ENCODE measurements at places on chromosomes 6 and 20.

- DNase-seq: no peak
These were observed 63.9 kb downstream of the MAP7 start for GRCh38 chr6:136486357-136486756.

DNA sequence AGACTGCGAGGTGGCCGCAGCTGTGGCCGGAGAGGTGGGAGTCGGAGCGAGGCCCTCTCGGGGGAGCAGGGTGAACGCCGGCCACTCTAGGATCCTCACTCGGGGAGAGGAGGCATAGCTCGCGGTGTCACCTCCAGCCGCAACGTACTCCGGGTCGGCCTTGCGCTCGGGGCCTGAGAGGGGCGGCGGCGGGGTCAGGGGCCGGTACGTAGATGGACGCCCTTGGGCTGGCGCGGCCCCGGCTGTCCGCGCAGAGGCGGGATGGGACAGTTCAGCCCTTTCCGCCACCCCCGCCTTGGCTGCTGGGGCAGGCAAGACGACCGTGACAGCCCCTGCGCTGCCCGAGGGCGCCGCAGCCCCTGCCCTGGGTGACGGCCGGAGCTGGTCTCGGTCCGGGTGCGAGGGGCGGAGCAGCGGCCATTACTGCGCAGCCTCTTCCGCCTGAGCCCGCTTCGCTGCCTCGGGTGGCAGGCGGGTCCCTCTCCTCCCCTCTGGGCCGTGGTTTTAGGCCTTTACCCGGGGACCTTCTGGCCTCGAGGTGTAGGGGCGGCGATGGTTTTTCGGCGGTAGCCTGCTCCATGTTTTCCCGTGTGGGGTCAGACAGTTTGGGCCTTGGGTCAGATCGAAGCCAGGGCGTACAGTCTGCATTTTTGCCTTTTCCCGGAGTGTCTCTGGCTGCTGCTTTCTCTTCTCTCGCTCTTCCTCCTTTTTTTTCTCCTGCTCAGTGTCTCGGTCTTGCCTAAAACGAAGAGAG, 405 bp downstream of the RNF146 start:
- peak; percentile 87 for DNase-seq

- DNase-seq: no peak
These were observed 75.7 kb upstream of the SIRPA start for GRCh38 chr20:1819311-1820137.

DNA sequence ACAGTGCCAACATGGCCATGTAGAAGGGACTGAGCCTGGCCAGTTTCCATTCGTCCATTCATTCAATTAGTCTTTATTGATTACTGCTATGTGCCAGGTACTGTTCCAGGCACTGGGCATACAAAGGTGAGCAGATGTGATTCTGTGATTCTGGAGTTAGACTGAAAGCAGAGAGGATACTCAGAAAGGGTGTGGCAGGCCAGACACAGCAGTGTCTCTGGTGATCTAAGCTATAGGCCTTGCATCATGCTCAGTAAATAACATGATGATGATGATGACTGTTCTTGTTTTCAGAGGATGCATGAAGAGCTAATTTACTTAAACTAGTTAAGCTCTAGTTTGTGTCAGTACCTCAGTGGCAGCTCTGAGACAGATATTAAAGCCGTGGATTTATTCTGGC, 31.4 kb upstream of the FUCA2 start:
- DNase-seq: no peak

GRCh38 chr6:88813045-88813444, 150.4 kb downstream of the RNGTT start:
- DNase-seq: no peak

GRCh38 chr6:36444470-36444869, 1.7 kb downstream of the KCTD20 start:
- DNase-seq: no peak

DNA sequence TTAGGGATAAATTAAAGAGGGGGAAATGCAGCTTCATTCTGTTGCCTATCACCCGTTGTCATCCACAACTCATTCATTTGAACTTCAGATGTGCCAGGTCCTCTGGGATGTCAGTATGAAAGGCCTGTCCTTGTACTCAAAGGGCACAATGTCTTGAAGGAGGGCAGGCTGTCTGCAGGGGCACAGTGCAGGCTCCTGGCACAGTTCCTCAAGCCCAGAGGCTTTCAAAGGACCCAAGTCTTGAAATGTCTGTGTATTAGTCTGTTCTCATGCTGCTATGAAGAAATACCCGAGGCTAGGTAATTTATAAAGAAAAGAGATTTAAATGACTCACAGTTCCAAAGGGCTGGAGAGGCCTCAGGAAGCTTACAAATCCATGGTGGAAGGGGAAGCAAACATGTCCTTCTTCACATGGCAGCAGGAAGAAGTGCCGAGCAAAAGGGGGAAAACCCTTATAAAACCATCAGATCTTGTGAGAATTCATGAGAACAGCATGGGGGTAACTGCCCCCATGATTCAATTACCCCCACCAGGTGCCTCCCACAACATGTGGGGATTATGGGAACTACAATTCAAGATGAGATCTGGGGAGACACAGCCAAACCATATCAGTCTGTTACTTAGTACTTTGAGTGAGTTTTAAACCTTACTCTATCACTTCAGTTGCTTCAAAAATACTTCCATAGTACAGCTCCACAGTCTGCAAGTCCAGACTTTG, 9.4 kb downstream of the SNX9 start:
- no peak for DNase-seq

DNA sequence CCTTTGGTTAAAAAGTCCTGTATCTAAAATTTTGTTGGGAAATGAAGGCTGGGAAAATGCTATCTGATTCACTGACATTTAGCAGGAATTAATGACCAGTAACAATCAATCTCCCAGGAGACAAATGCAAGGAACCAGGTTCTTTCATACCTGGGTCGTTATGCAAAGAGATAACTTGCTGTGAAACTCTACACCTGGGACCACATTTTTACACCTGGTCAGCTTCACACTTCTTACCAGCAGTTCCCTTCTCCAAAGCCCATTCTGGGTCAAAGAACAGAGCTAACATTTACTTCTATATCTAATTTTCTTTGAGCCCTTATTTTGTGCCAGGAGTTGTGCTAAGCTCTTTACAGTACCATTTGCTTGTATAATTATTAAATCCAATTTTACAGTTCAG, 27.4 kb upstream of the STXBP5 start:
- no peak for DNase-seq

- DNase-seq: no peak
These were observed 128.2 kb upstream of the LAMA2 start for GRCh38 chr6:128754658-128755256.

DNA sequence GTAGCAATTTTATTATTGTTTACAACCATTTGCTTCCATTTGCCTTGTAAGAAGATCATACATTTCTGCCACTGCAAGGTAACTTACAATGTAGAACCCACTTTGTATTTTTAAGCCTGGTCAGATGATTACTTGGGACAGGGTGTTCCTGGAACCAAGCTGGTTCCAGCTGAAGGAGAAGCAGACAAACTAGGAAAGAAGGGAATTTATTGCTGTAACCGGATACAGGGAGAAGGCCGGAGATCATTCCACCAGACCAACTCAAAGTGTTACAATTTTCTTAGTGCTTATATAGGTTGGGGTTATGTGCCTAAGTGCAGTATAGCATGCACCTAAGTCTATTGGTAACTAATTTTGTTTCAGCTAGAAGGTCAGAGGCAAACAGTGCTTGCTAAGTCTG, 104.4 kb downstream of the MANEA start:
- no peak for DNase-seq

GRCh38 chr6:67336014-67336413, 1299.1 kb upstream of the ADGRB3 start:
- no peak for DNase-seq

DNA sequence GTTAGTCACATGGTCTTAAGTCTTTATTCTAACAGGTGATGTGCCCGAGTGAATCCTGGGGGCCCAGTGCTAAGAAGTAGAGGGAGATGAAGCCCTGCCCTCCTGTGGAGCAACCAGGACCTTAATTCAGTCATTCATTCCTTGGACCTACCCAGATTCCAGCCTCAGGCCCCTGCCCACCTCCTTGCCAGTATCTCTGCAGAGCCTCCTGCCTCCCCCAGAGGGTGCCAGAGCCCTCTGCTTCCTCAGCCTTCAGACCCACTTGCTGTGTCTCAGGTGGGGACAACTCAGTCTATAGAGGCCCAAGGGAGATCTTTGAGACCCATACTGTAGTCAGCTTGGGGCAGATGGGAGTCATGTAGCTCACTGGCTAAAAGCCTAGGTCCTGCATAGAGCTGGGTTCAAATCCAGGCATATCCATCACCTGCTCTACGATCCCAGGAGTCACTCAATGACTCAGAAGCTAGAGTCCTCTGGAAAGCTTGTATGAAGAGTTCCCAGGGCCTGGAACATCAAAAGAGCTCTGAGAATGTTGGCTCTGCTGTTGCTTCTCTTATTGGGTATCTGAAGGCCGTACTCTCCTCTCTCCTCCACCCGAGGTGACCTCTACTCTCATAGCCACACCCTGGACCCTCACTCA, 3.9 kb upstream of the SIGLEC1 start:
- DNase-seq: no peak

GRCh38 chr6:63572747-63573075, 431 bp downstream of the LOC128125822 start:
- no peak for DNase-seq

GRCh38 chr20:50409495-50409894, 100.7 kb upstream of the PTPN1 start:
- no peak for DNase-seq

DNA sequence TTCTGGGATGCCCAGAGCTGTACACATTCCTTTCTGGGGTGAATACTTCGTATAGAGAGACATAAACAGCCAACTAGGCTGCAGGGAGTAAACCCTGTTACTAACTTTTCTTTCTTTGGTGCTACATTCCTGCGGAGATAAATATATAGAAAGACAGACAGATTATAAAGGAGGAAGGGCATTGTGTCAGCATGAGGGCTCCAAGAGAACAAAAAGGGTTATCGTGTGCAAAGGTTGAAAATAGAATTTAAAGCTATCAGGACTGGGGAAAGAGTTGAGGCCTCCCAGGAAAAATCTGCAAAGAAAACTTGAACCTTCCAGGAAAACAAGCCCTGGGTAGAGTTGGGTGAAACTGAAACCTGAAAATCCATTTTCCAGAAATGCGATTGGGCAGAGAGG, 68.0 kb downstream of the TMEM170B start:
- DNase-seq: peak; percentile 4
